Tibial artery (tissue), 4 donors: ENCODE measurements at places on chromosomes 1 and 21.
A peak's percentile ranks its signal among the peaks of the same experiment; 100 is the strongest.

DNA sequence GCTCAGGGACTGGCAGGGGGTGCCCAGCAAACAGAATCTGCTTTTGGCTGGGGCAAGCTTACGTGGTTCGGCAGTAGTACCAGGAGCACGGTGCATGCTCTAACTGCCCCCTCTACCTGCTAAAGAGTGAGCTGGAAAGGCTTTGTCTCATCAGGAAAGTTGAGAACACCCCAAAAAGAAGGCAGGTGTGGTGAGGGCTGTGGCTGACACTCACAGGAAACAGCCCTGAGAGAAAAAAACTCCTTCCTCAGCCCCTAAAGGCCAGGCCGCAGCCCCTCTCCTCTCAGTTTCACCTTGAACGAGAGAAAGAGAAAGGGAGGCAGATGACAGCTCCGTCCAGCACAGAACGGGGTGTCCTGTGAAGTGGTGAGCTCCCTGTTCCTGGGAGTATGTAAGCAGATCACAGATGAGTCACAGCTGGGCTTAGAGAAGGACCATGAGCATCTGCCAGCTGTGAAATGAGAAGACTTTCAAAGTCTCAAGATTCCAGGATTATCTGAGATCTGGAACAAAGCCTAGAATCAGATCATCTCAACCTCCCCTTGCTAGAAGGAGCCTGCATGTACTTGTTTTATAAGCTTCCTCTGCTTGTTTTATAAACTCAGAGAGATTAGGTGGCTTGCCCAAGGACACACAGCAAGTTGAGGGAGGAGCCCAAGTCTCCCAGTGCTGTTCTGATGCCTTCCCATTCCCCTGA, 13.4 kb downstream of the LAPTM5 start:
- DNase-seq: no peak

DNA sequence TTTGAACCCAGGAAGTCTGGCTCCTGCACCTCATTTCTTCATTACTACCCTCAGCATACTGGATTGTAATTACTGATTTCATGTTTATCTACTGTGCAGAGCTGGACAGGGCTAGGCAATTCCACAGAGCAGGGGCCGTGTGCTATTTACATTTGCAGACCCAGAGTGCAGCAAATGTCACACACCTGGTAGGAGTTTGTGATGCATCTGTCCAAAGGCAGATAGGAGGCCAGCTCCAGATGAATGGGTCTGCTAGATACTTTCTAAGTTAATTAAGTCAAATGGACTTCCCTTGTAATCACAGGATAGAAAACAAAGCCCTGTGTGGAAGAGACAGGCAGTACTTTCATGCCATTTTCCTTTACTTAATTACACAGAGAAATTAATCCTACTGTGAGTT, 46.2 kb downstream of the PGBD5 start:
- no peak for DNase-seq

- no peak for DNase-seq
These were observed 58.0 kb downstream of the SDCCAG8 start for GRCh38 chr1:243313635-243314536.

DNA sequence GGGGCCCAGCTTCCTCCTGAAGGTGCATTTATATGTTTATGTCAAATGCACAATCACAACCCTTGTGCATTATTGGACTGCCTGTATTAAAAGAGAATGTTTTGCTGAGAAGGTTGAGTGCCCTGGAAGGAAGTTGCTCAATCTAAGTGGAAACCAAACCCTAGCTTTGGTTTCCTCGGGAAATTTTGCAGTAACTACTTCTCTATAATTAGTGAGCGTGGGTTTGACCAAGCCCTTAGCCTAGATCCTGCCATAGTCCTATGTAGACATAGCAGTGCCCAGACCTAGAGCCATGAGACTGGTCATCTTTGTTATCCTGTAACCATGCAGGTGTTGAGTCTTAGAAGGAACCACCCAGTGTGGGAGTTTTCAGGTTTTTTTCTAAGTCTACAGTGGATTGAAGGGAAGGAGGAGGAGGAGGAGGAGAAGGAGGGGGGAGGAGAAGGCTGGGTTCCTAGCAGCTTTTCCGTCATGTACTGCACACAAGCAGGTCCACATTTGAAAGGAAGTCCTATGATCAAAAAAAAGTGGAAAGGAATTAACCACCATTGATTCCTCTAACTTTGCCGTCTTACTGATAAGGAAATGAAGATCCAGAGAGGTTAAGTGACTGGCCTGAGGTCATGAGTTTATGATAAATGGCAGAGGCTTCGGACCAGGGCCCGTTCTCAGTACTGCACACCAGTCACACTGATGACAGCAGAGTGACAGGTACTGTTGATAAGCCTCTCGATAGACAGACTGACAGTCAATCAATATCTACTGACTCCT, 72.2 kb upstream of the LYST start:
- DNase-seq: no peak

DNA sequence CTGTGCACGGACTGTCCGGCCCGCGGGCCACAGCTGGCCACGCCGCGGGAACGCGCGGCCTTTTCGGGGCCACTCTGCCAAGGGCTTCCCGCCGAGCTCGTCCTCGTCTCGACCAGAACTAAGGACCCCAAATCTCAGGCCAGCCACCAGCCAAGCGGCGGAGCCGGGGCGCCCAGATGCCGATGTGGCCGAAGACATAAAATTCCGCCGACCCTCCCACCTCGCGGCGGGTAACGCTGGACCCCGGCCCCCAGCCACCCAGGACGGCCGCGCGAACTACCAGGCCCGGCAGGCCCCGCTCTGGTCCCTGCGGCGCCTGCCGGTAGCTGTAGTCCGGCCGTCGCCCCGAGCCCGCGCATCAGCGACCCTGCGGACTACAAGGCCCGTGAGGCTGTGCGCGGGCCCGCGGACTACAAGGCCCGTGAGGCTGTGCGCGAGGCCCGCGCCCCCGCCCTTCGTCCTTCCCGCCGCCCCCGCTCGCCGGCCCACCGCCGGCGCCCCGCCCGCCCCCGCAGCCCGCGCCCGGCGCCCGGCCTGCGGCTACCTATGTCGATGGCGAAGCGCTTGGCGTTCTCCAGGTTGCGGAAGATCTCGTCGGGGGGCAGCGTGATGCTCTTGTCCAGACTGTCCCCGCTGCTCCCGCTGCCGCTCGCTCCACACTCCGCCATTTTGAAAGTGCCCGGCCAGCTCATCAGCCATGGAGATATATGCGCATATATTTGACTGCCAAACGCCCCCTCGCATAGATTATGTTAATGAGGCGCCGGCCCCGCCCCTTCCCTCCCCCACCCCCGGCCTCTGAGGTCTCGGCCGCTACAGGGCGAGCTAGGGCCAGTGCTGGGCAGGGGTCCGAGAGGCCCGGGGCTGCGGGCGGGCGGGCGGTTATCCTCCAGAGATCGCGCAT, at the start of gene PANK4:
Gene PANK4, minus strand, starts transcription at position 677 of the 904 bp plus-strand sequence. Its CDS starts 9 bp downstream, at position 668.
- peak; percentile 94 for DNase-seq

DNA sequence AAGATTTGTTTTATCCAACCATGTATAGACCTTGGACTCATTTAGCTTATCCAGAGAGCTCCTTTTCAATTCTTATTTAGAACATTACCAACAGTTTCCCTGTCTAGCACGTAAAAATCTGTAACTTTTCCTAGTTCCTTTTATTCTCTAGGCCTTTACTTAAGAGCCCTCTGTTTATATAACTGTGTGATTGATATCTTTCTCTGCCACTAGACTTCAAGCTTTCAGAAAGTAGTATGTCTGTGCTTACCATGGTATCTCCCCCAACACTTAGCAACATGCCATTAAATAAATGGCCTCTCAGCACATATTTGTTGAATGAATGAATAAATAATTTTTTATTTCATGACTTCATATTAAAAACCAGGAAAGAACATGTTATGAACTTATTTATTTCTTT, 209.4 kb downstream of the PTPRC start:
- DNase-seq: no peak

- DNase-seq: no peak
These were observed 22.7 kb upstream of the ACTL8 start for GRCh38 chr1:17732475-17732874.

- DNase-seq: no peak
These were observed 273.5 kb downstream of the COL11A1 start for GRCh38 chr1:102834688-102835320.

- DNase-seq: no peak
These were observed 417.1 kb downstream of the KIF26B start for GRCh38 chr1:245571815-245572294.

DNA sequence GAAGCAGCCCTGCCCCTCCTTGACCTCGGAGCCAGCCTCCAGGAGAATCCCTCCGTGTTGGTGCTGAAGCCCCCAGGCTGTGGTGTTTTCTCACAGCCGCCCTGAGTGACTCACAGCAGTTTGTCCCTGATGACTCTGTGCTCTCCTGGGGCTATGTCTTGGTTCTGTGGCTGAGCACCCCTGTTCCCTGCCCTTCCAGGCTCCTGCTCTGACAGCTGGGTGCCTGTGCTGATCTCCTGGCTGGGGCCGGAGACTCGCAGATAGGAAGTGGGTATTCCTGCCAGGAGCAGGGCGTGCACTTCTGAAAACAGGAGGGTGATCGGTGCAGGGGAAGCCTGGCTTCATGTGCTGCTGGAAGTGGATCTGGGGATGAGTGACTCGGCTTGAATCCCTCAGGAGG, 34.5 kb downstream of the POFUT2 start:
- no peak for DNase-seq

GRCh38 chr1:232484856-232485255, 145.1 kb downstream of the SIPA1L2 start:
- DNase-seq: no peak

- DNase-seq: no peak
These were observed 855 bp upstream of the IVNS1ABP start for GRCh38 chr1:185317886-185318310.

DNA sequence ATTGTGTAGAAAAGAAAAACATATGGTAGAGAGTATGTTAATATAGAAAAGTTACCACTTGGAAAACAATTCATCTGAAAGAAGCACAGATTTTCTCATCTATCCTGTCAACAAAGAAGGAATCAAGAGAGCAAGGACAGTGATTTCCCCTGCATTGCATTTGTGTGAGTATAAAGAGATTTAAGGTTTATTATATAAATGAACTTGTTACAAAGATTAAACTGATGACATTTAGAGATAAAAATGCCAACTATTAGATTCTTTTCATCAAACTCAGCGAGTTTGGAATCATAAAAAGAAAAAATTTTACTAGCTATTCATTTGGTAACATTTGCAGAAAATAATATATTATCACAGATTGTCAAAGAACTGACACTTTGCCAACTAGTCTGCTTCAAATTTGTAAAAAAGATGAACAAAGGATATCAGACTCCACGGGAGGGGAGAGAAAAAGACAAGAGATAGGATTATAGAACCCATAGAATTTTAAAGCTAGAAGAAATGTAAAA, at the start of gene RGS21:
Gene RGS21, plus strand, starts transcription at position 51 of the 509 bp plus-strand sequence. CDS start 26,045 bp downstream, outside the sequence.
- DNase-seq: no peak

GRCh38 chr1:180636138-180636537, 4.3 kb downstream of the XPR1 start:
- no peak for DNase-seq

DNA sequence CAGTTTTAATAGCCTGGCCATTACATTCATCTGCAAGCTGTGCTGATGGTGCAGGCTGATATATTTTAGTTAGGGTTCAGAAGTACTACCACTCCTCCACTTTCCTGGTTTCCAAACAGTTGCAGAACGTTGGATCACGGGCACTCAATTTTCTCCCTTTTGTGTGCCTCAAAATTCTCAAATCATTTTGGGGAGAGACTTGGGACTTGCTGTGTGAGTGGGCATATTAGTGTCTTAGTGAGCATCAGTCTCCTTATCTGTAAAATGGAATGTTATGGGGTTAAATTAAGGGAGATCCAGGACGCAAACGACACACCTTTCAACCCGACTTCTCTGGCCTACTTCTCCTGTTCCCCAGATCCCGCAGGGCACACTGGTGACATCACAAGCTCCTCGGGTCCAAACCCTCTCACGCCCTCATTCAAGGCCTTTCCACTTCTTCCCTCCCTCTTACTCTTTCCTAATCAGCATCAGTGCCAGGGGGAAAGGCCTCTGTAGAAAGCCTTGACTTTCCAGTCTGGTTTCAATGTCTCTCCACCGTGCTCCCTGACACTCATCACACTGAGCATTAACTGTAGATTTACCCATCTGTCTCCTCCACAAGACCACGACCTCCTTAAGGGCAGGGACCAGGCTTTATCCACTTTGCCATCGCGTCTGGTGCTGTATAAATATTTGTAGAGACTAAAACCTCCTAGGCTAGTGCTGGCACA, 1.2 kb downstream of the PIGP start:
- peak; percentile 82 for DNase-seq

- DNase-seq: no peak
These were observed 6.4 kb downstream of the ADARB1 start for GRCh38 chr21:45080639-45081414.

GRCh38 chr1:233662575-233663304, 48.8 kb downstream of the KCNK1 start:
- no peak for DNase-seq

GRCh38 chr21:20451046-20451445, 547.2 kb upstream of the NCAM2 start:
- no peak for DNase-seq

DNA sequence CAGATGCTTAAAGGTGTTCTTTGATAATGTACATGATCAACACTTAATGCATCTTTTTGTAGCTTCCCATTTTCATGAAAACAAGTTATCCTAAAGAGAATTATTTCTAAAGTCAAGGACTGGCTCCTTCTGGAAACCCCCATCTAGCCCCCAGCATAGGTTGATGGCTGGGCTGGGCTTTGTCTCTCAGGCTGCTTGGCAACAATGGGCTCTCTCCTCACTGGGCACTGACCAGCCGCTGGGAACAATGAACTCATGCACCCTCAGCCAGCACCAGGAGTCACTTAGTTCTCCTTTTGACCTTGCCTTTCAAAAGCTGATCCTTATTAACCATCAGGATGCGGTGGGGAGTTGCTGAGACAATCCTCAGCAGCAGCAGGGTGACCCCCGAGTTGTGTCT, 293.0 kb upstream of the PLXNA2 start:
- DNase-seq: no peak

GRCh38 chr21:26194811-26195251, 24.3 kb upstream of the APP start:
- no peak for DNase-seq

DNA sequence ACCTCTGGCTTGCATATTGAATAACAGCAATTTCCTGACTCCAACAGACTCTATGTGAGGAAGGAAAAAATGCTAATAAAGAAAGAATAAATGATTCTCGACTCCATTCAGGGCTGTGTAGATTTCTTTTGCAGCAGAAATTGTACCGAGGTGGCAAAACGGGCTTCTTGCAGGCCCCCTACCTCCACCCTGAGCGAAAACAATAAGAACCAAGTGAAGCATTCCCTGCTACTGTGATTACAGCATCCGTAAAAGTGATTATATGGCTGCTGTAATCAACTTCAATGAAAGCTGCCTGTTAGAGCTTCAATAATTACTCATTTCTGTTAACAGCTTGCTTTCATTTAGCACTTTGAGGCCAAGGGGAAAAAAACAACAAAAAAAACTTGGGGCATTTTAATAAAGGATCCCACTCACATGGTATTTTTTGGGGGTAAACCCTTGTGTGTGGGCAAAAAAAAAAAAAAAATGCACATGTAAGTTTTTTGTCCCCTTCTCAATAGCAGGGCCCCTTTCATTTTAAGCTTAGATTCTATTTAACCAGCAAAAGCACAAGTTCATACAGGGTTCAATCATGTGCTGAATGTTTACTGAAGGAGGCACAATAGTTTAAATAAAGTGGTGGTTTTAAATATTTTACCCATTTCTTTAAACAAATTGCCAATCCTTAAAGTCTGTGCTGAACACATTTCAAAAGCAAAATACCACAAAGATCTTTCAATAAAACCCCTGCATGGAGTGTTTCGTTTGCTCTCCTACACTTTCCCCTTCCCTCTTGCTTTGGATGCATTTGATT, 271.6 kb downstream of the LMO4 start:
- DNase-seq: no peak
